ENCODE measurements at places on chromosomes 6 and 20. TPM values are rescaled to one million over a fixed set of nuclear protein-coding genes. Genes with fewer than 3 reads are reported as not detected.

Gene CGA
- not detected for total RNA-seq

Gene DEFB118
- not detected for total RNA-seq

Gene MCHR2
- total RNA-seq: not detected

Gene NKAIN4
- total RNA-seq: not detected

Gene BCLAF1
- 71.1 TPM for total RNA-seq

Gene RNF39
- total RNA-seq: not detected

Gene SIRPB1
- 1.3 TPM for total RNA-seq

Gene NR2E1
- total RNA-seq: not detected

Gene FOXC1
- total RNA-seq: 2.8 TPM

Gene SLC17A9
- 6.2 TPM for total RNA-seq

Gene SLC32A1
- not detected for total RNA-seq

Gene FRK
- 0.13 TPM for total RNA-seq

GRCh38 chr6:30102414-30102969 is 10.4 kb downstream of the TRIM31 start:
- DNase-seq: no peak

- no peak for DNase-seq
These were observed 81.5 kb downstream of the HAO1 start for GRCh38 chr20:7858734-7859250.

DNA sequence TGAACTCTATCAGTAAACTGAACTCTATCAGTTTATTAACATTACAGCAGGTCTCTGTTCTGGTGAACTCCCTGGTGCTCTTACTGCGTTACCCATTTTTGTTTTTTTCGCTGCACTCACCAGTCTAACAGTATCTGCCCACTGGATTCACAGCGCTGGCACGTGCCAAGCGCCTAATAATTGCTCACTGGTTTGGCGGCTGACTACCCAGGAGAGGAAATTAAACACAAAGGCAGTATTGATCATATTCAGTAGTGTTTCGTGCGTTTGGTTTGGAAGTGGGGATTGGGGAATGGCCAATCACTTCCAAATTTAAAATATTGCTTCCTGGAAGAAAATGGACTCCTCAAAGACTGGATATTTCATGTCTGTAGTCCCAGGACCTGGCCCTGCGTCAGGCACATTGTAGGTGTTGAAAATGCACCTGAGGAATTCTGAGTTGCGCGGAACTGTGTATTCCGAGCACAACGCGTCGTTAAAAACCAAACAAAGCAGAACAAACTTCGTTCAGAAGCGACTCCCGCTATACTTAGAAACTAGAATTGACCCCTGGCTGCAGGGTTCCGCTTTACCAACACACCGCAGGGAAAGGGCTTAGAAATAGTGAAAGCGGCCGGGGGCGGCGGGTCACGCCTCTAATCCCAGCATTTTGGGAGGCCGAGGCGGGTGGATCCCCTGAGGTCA is 1.1 kb upstream of the RPS12 start:
- DNase-seq: peak; percentile 45

- peak; percentile 76 for DNase-seq
These were observed 4.5 kb upstream of the SYS1 start for GRCh38 chr20:45358282-45359068.

DNA sequence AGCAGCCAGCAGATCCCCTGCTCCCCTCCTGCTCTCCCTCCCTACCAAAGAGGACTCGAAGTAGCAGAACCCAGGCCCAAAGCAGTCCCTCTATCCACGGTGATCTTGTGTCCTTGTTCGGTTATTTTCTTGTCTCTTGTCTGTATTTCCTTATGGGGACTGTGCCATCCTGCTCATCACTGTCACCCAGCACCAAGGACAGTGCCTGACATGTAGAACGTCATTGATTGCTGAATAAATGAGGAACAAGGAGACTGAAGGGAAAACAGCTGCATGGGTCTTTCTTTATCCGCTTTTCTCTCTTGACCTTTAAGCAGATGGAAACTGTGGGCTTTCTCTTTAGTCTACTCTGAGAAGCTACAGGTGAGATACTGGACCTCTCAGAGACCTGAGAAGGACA is 29.4 kb upstream of the ZNF831 start:
- DNase-seq: no peak

DNA sequence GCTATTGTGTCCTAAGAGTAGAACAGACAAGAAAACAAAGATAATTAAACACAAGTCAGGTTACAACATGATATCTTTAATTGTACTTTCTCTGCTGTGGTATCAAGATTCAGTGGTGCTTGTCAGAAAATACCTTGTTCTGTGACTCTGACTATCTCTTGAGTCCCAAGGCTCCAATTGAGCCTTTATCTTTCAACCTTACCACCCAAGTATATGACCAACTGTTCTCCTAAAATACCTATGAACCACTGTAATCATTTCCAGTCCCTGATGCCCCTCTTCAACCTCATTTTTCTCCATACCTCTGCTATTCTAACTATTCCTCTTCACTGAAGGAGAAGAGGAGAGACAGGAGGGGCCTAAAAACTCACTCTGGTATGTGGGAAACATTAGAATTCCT is 66.9 kb upstream of the TPD52L1 start:
- DNase-seq: no peak

DNA sequence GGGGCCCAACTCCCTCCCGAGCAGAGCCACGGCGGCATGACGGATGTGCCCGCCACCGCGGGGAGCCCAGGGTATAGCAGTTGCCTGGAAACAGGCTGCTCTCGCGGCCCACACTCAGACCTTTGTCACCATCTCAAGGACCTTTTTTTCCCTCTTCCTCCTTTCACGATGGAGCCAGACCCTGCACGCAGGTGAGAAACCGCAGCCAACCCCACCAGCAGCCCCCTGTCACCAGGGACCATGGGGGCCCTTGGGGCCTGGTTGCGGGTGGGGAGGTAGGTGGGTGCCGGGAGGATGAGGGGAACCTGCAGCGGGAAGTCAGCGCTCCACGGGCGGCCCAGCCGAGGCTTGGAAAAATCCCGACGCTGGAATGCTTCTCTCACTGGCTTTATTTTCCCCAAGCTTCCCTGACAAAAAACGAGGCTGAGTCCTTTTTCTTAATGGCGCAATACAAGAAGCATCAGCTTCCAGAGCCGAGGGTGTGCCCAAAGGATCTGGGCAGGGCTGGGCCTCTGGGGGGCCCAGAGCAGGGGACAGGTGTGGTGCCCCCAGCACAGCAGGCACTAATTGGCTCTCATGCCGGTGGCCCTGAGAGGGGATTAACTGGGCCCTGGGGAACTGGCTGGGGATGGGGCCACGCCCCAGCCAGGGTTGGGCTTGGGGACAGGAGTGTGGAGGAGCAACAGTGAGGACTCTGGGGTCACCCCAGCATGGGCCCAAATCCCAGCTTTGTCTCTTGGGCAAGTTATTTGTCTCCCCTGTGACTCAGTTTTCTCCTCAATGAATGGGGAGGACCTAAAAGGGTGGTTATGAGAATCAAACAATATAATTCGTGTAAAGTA is 23.9 kb downstream of the NOL4L start:
- no peak for DNase-seq

GRCh38 chr6:134882426-134883038 is 67.4 kb downstream of the ALDH8A1 start:
- peak; percentile 74 for DNase-seq

DNA sequence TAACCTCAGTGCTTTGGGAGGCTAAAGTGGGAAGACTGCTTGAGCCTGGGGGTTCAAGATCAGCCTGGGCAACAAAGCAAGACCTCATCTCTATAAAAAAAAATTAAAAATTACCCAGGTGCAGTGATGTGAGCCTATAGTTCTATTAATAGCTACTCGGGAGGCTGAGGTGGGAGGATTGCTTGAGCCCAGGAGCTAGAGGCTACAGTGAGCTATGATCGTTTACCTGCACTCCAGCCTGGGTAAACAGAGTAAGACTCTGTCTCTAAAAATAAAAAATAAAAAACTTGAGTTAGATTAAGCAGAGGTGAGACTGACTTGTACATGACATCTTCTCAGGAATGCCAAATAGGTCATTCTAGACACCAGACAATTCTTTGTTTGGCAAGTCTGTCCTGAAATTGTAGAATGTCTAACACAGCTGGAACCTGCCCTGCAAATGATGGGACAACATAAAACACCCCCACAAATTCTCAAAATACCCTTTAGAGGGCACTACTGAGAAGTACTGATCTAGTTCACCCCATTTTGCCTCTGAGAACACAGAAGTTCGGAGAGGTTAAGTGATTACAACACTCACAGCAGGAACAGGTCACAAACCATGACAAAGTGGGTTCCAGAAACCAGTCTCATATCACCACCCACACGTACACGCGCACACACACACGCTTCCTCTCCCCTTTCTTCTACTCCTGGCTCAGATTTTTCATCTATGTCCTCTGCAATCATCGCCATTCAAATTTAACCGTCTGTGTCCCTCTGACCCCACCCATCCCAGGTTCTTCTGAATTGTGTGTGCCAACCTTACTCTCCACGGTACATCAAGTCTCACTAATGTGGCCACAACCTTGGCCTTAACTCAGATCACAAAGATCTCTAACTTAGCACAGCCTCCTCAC is 38.3 kb downstream of the ARHGAP18 start:
- no peak for DNase-seq

- DNase-seq: no peak
These were observed 65.2 kb downstream of the RIOK1 start for GRCh38 chr6:7454696-7455358.

DNA sequence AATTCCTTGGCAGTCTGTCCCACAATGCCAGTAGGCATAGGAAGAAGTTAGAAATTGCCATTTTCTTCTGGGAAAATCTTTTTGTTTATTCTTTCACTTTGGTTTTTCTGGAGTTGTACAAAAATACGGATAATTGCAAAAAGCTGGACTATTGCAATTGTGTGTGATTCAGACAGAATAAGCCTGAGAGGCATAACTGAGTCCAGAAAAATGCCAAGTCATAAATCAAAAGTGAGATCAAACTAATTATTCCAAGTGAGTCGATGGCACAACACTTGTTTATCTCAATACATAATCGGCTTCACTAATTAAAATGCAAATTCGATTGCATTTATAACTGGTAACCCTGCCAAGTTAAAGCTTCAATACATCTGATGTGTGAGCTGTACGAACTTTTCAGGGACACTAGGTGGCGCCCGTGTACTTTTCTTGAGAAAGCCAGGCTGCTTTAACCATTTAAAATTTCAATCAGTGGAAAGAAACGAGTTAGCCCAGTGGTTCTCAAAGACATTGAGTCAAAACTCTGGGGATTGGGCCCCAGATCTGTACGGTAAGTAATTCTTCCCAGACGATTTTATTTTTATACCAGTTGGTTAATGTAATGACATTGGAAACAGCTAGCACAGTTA is 102.6 kb downstream of the LAMP5 start:
- peak; percentile 65 for DNase-seq

DNA sequence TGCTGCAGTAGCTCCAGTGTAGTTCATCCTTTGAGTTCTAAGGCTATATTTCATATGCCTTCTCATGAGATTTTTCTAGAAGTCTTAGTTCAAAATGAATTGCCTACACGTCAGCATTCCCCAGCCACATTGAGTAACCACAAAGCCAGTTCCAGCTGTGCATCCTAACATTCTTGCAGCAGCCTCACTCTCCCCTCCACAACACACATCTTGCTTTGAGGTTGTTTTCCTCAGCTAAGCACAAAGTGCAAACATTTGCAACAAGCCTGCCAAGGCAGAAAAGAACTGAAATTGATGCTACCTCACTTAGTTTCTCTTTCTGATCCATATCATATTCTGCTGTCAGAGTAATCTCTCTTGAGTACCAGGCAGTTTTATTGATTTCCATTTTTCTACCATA is 160.7 kb upstream of the KCNQ5 start:
- no peak for DNase-seq

GRCh38 chr20:53231061-53231460 is 258.9 kb downstream of the TSHZ2 start:
- no peak for DNase-seq

GRCh38 chr6:22357724-22358189 is 60.9 kb upstream of the PRL start:
- no peak for DNase-seq

DNA sequence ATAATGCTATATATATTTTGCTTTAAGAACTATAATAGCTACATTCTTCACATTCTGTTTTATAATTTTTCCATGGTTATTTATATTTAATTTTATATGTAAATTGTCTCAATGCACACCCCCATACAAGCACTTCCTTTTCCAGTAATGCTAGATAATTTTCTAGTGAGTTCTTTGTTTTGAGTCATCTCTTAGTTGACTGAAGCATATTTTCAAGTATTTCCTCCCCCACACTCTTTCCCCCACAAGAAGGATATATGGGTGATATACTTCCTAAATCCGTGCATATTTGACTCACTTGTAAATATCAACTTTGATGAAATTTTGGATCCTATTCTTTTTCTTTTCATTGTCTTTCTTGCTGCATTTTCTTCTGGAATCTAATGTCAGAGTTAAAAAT is 82.1 kb upstream of the SRSF6 start:
- DNase-seq: no peak

DNA sequence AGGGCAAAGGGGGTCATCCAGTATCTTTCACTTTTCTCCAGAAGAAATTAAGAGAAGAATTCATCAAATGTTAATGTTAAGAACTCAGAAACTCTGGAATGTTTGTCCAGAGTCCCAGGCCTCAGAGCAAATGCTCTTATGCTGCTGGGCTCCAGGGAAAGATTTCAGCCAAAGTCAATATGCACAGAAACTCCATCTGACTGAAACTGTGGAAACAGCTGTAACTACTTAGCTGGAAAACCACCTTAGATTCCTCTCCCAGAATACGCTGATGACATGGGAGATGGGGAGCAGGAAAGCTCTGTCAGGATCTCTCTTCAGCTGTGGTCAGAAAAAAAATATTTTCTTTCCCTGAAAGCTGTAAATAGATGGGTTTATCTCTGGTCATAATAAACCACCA is 559.6 kb downstream of the RFPL4B start:
- peak; percentile 30 for DNase-seq

DNA sequence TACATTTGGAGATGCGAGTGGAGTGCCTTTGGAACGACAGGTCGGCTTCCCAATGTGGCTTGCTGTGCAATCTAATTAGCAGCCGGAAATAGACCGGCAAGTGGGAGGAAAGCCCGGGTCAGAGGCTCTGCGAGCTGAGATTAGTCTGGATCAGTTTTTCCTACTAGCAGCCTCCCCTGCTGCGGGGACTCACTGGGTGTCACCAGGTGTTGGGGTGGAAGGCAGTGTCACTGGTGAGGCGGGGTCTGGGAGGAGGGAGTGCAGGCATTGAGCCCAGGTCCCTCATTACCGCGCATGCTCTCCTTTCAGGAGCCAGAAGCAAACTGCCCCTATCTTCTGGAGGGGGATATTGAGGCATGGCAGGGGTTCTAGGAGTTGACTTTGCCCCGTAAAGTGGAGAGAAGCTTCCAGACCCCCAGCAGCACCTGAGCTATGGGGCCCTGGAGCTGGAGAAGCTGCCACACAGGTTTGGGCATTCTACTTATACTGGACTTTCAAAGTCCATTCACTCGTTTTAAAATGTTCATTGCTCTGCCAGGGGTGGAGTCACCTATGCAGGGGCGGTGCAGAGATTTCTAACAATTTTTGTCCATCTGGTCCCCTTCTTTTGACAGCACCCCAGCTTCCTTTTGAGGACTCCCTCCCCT is 11.0 kb downstream of the SULF2 start:
- peak; percentile 71 for DNase-seq
